Activated T-cell treated with anti-CD3 and anti-CD28 coated beads, Interleukin-2, amount 50 U/mL, for 1 hour (primary cell): ENCODE measurements at places on chromosomes 6 and 20.

GRCh38 chr6:7392402-7392801 lies 2.8 kb downstream of the RIOK1 start:
- DNase-seq = no peak

DNA sequence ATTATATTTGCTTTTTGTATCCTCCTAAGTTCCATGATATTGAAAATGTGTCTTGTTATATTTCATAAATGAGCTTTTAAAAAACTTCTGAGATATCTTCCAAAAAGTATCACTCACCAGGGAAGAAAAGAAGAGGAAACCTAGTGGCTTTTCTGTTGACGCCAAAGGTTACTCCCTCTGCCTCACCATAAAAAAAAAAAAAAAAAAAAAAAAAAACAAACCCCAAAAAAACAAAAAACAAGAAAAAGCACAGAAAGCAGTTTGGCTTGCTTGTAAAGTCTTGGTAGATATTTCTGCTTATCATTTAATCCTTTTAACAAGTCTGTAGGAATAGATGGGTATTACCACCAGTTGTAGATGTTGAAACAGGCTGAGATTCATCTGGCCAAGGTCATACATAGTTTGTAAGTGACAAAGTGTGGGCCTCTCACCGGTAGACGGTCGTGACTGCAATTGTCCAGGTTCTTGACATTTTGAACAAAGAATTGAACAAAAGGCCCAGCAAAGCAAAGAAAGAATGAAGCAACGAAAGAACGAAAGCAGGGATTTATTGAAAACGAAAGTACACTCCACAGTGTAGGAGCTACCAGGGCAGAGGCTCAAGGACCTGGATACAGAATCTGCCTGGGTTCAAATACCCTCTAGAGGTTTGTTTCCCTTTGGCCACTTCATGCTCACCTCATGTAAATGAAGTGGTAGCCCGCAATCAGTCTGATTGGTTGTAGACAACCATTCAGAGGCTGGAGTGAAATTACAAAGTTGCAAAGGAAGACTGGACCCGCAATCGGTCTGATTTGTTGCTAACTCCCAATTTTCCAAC lies 11.6 kb upstream of the ELOVL5 start:
- DNase-seq = no peak

DNA sequence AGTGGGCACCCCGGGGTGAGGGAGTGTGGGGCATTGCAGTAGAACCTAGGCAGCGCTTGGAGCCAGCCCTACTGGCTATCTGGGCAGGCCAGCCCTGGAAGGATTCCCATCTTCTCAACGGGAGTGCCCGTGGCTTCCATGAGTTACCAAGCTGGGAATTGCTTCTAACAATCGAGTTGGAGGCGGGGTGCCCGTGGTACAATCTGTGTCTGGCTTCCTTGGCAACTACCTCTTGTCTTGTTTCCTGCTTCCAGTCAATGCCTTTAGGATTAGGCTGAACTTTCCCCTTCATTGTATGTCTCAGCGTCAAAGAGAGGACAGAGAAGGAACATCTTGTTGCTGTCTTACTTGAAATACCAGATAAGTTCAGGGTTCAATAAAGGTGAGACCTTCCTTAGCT lies 33.3 kb downstream of the PPP1R14C start:
- DNase-seq = no peak

GRCh38 chr6:52995913-52996645 lies 995 bp upstream of the GSTA4 start:
- peak; percentile 58 for DNase-seq

GRCh38 chr6:82385961-82386360 lies 22.3 kb downstream of the TPBG start:
- DNase-seq = no peak

GRCh38 chr6:90369024-90369519 lies 72.4 kb upstream of the BACH2 start:
- DNase-seq = no peak

DNA sequence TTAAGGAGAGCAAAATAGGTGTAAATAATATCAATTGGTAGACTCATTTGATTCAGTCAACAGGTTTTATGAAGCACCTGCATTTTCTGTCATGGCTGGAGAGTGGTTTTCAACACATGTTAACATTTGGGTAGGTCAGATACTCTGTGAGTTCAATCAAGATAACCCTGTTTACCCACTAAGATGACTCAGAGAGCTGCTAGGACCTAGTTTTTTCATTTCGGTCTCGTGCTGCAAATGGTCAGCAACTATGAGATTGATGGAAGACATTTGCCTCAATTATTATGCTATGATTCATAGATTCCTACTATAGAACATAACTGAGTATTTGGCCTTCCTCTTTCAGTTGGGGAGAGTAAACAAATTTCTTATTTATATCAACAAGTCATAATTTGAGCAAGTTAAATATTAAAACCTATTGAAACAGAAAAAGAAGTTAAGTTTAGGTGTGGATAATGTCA lies 391.4 kb upstream of the CITED2 start:
- no peak for DNase-seq

DNA sequence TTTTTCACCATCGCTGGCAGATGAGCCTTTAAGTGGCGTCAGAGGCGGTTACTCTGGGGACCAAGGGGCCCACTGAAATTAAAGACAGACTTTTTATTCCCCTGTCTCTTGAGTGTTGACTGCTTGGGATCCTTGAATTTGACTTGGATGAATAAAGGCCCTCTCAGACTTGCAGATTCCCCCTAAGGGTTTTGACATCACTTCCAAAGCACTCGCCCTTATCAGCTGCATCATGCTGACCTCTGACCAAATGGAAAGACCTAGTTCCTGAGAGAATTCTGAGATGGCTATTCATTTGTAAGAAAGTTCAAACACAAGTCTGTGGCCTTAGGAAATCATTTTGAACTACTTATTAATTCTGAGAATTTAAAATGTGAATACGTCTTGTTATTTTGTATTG lies 13.5 kb upstream of the MOXD1 start:
- no peak for DNase-seq

- DNase-seq = no peak
These were observed 44.3 kb downstream of the TENT5A start for GRCh38 chr6:81708113-81708699.

DNA sequence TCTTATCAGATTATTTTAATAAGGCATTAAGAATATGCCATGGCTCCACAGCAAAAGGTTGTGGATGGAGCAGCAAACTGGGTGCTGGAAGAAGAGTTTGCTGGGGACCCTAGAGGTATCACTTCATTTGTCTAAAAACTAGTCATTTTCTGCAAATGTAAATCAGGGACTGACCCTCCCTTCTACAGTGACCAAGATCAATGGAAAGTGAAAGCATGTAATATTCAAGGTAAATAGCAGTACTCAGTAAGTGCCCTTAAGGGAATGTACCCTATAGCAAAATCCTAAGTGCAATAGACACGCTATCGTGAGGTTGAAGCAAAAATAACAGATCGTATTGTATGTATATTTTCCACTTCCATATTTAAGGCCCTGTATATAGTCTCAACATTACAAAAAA lies 38.7 kb downstream of the TRDN start:
- DNase-seq = no peak

- no peak for DNase-seq
These were observed 54.6 kb downstream of the RPP21 start for GRCh38 chr6:30399390-30400058.

DNA sequence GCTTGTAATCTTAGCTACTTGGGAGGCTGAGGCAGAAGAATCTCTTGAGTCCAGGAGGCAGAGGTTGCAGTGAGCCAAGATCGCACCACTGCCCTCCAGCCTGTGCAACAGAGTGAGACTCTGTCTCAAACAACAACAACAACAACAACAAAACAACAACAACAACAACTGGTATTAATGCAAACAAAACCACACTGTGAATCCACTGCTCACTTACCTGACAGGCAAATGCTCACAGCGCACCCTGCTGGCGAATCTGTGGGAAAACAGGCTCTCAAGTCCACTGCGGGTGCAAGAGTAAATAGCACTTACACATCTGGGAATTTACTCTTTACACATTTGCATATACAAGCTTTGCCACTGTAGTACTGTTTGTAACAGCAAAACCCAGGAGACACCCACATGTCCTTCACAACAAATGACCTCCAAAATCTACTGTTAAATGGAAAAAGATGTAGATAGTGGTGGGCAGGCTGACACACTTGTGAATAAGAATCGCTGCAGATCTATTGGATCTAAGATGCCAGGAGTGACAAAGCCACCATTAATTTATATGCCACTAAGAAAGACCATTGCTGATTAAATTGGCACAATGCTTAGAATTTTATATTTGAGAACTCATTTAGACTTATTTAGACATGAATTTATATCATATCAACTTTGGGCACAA lies 29.3 kb downstream of the NSFL1C start:
- peak; percentile 79 for DNase-seq

DNA sequence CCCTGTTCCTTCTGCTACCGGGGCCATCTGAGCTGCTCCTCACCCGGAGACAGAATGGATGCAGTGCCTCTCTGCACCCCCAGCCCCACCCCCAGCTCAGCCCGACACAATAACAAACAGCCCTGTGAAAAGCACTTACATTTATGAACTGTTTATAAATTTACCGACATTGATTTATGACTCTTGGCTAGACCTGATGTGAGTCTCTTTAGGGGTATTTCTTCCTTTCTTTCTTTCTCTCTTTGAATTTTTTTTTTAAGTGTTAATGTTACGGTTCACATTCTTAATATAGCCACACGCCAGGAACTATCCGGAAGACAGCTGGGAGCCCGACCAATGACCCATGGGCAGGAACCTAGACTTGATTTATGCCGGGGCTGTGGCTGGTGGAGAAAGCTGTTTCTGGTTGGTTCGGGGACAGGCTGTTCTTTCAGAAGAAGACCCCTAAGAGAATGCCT lies 266.3 kb downstream of the CDC5L start:
- no peak for DNase-seq

DNA sequence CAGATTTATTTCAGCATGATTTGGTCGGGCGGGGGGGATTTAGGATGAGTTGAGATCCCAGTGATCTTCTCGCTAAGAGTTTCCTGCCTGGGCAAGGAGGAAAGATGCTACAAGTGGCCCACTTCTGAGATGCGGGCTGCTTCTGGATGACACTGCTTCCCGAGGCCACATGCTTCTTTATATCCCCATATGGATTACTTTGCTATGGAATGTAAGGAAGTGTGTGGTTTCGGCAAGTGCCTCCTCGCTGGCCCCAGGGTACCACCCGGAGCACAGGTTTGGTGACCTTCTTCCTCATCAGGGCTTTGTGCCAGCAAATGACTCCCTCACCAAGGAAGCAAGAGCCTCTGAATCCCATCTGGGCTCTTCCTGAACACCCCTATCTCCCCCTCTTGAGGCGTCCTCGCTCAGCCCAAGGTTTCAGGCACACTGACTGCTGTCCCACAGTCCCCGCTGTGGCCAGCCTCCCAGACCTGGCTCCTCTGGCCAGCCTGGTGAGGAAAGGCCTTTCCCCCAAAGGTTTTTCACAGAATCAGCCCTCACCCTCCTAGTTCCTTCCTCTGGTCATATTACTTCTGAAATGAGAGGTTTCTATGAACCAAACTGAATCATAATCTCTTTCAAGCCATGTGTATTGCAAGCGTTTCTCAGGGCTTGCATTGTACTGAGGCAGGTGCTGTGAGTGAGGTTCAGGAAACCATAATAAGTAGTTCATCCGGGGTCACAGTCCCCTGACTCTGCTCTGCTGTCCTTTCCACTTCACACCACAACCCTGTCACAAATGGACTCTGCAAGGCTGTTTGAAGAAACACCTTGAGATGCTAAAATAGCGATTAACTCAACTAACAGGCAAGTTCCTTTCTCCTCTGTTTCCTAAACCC lies 41.7 kb upstream of the IL17A start:
- DNase-seq = no peak

DNA sequence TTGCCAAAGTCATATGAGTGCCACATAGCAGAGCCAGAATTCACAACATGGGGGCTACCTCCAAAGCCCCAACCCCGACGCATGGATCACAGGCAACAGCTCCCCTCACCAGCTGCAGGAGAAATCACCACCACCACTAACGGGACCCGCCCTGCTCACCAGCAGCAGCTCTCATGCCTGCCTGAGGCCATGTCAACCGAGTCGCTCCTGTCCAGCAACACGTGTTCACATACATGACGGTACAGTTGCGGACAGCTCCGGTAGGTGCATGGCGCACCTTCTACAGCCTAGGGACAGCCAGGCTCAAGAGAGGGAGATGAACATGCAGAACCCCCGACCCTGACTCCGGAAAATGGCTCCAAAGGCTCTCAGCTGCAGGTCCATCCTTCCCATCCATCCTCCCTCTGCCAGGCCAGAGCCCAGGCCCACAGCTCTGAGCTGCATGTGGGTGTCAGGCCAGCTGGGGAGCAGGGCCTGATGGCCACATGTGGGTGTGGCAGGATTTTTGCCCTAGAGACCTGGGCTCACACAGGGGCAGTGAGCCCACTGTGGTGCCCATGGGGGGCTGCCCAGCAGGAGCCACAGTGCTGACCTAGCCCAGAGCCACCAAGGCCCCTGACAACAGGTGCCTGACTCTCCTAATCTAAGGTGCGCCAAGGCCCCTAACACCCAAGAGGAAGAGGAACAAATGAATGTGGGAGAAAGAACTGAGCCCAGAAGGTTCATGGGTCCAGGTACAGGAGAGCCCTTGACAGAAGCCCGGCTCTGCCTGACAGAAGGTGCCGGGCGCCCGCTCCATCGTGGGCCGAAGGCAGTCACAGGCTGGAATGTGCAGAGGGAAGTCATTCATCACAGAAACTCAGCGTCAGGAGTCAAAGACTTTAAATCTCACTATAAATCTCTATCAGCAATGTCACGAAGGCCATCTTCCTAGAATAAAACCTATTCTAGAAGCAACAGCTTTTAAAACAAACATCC lies 10.5 kb downstream of the RPS6KA2 start:
- no peak for DNase-seq

DNA sequence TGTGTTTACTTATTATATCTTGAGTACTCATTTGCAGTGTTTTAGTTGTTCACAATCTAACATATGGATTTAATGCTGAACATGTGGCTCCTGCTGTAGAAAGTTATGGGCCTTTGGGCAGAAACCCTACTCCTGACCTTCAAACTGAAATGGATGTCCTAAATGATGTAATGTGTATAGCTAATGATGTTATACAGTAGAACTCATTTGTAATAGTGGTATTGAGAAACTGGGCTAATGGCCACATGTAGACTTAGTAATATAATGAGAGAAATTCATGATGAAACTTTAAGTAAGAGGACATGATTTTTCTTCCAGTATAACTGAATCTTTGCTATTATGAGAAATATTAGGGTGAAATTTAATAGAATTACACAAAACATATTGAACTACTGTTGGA lies 121.3 kb upstream of the PTPRK start:
- no peak for DNase-seq

DNA sequence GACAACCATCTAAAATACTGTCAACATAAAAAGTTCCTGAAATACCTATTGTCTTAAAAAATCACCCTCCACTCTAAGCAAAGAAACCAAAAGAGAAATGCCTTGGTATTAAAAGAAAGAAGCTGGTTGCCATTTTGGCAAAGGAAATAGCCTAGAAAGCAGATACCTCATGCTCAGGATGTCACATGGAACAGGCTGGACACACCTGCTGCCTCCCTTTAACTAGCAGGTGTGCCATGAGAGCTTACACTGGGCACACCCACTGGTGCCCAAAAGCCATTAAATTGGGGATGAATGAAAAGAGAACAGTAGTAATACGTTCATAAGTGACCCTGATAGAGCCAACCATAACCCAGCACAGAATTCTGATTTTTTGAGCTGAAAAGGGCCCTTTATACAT lies 1.5 kb downstream of the SLC23A2 start:
- no peak for DNase-seq

- DNase-seq = no peak
These were observed 11.8 kb upstream of the GNRH2 start for GRCh38 chr20:3031524-3032147.

GRCh38 chr20:6632187-6632586 lies 135.3 kb upstream of the BMP2 start:
- DNase-seq = no peak

GRCh38 chr6:14876778-14877613 lies 368.9 kb upstream of the JARID2 start:
- peak; percentile 23 for DNase-seq

- DNase-seq = peak; percentile 37
These were observed 22.5 kb upstream of the HFE start for GRCh38 chr6:26064619-26065257.
